Stomach (tissue), 19 donors: ENCODE measurements at places on chromosomes 4 and X.

DNA sequence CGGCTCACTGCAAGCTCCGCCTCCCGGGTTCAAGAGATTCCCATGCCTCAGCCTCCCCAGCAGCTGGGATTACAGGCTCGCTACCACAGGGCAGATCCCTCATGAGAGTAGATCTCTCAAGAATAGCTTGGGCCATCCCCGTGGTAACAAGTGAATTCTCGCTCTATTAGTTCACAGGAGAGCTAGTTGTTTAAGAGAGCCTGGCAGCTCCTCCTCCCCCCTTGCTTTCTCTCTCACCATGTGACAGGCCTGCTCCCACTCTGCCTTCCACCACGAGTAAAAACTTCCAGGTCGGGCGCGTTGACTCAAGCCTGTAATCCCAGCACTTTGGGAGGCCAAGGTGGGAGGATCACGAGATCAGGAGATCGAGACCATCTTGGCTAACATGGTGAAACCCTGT is 30.3 kb upstream of the LAP3 start:
- no peak for DNase-seq

GRCh38 chr4:177128306-177128705 is 181.4 kb upstream of the NEIL3 start:
- no peak for DNase-seq

GRCh38 chr4:57333684-57334083 is 223.5 kb upstream of the IGFBP7 start:
- no peak for DNase-seq

GRCh38 chr4:118920247-118920646 is 31.6 kb downstream of the SYNPO2 start:
- DNase-seq, result no peak

- no peak for DNase-seq
These were observed 204.8 kb upstream of the RPS6KA3 start for GRCh38 chrX:20471483-20471882.

DNA sequence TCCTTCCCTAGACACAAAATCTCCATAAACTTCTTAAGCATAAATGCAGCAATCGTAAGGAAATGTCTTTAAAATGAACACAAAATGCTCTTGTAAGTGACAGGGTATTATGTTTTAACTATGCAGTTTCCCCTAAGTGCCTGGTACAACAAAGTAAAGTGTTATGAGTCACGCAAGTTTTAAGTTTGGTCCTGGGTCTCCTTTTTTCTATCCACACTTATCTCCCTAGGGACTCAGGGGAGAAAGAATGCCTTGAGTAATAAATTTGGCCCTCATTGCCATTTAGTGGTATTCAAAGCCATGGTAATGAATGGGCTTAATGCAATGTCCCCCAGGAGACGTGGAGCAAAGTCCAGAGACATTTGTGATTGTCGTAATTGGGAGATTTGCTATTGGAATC is 149.1 kb downstream of the MAGEB17 start:
- DNase-seq, result no peak

GRCh38 chr4:185651137-185651677 is 115.9 kb upstream of the PDLIM3 start:
- no peak for DNase-seq

- DNase-seq, result peak; percentile 93
These were observed 1.5 kb upstream of the ASMTL start for GRCh38 chrX:1453951-1454785.

GRCh38 chrX:153527208-153527607 is 9.8 kb downstream of the ATP2B3 start:
- DNase-seq, result no peak

DNA sequence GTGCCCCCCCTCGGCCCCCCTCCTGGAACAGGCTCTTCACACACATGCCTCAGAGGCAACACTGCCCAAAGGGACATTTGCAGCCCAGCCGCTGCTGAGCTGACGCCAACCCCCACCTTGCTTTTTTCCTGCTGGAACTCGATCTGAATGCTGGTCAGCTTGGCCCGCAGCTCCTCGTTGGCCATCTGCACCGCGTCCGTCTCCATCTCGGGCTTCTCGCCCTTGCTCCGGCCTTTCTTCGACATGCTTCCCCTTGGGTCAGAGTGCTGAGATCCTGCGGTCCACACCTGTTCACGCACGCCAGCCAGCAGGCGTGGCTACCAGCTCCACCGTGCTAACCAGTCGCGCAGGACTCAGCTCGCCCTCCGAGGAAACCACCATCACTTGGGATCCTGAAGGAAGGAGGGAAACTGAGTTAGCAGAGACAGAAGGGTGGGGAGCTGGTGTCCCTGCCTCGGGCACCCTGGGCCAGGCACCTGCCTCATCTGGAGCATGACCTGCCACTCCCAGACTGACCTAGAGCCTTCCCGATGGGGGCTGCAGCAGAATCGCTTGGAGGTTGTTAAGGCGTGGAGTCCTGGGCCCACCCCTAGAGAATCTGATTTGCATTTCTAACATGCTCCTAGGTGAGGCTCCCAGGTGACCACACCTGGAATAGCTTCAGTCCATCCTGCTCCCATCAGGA is 87.6 kb downstream of the JAKMIP1 start:
- DNase-seq, result peak; percentile 19

GRCh38 chrX:55159551-55159950 is 60.6 kb upstream of the PAGE5 start:
- DNase-seq, result no peak

DNA sequence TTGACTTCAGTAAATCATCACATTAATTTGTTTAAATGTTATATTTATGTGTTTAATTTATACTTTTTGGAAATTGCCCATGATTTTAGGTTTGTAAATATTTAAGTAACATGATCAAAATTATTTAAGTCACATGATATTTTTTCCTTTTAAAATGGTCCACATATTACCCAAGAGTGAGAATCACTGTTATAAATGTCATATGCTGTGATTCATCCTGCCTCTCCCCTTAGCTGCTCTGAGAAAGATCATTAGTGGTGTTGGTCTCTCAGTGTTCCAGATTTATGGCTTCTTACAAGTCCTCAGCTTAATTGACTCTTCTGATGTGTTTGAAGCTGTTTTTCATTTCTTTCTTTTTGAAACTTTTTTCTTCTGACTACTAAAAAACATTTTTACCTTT is 70.1 kb downstream of the SPANXN4 start:
- no peak for DNase-seq

DNA sequence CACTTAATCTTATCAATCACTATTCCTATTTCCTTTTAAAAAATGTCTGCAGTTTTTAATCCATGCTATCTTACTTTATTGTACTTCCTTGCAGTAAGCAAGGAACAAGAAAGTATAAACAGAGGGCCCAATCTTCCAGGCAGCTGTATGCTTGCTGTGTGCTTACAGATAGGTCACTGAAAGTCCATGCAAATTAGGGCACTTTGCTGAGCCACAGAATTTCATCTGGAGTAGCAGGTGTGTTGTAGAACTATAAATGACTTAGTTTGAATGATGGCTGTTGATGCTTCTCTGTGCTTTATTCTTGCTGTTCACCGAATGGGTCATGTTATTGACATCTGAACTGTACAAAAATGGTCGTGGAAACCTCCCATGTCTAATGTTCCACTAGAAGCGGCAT is 154.6 kb downstream of the ATOH1 start:
- DNase-seq, result no peak

- no peak for DNase-seq
These were observed 1257.2 kb downstream of the ADGRL3 start for GRCh38 chr4:62457356-62457755.

DNA sequence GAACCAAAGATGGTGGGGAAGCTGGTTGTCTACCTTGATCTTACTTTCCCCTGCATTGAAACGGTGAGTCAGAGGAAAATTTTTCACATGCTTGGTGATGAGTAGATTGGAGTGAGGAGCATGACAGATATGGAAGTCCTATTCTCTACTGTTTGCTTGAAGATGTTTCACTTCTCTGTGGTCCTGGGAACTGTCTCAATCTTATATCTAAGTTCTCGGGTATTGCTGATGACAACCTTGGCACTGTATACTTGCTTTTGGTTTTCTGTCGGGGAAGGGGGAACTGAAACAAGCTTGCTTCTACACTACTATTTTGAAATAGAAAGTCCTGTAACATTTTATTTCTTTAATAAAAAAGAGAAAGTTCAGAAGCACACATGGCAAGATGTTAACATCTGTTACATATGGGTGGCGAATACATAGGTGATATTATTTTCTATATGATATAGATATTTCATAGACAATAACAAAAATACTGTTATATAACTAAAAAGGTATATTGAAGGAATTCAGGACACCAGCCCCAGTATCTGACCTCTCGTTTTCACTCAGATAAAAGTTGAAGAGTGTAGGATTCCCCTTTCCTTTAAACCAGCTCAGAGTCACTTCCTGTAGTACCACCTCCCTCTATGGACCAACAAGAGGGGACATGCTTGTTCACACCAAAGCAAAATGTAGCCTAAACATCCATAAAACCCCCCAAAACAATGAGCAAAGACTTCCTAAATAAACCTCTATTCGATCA is 88.8 kb downstream of the FMR1NB start:
- no peak for DNase-seq

- DNase-seq, result no peak
These were observed 1070.6 kb upstream of the GRID2 start for GRCh38 chr4:91233164-91233563.

- no peak for DNase-seq
These were observed 103.8 kb upstream of the SORBS2 start for GRCh38 chr4:185915817-185916216.

GRCh38 chr4:107349732-107350131 is 313.6 kb upstream of the DKK2 start:
- no peak for DNase-seq

- no peak for DNase-seq
These were observed 15.3 kb downstream of the AMER1 start for GRCh38 chrX:64190136-64190740.

DNA sequence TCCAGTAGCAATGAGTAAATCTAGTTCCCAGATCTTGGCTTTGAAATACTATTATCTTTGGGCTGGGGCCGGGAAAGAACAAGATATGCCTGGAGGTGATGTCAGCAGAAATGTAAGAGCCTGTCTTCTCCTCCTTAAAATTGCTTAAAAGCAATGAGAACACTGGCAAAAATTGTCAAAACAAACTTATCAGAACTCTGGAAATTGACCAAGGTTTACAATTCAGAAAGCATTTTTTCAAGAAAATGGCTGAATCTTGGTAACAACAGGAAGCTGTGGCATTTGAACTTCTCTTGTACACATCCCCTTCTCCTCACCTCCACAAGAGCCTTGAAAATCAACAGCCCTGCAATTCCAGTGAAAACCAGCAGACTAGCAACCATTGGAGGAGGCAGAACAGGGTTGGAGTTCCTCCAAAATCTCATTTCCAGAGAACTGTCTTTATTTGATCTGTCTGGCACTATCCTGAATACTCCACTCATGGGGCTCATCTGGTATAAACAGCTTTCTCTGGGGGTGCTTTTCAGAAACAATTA is 13.5 kb downstream of the TIMP1 start:
- DNase-seq, result no peak

GRCh38 chrX:69063486-69063885 is 101.8 kb downstream of the PJA1 start:
- peak; percentile 14 for DNase-seq

GRCh38 chr4:61648264-61648663 is 448.1 kb downstream of the ADGRL3 start:
- no peak for DNase-seq

DNA sequence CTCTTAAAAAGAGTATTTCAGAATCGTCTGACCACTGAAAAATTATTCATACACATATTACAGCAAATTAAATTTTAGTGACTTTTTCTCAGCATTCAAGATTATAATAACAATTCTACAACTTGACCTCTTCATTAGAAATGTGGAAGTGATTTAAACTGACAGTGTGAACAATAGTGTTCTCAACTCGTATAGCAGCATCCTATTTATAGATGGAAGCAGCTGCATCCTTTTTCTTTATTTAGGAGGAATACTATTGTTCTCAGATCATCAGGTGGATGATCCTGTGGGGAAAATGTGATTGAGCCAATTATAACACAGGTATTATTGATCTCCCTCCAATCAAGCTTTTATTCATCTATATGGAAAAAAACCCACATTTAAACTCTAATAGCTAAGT is 56.7 kb downstream of the RAPGEF2 start:
- DNase-seq, result no peak
